ENCODE measurements at places on chromosomes 6 and 20. TPM values are rescaled to one million over a fixed set of nuclear protein-coding genes. Genes with fewer than 3 reads are reported as not detected.

LIN28B gene
- 0.05 TPM for total RNA-seq

ARMC2 gene
- total RNA-seq = 2.0 TPM

KAT14 gene
- total RNA-seq = 15.1 TPM

DSP gene
- total RNA-seq = 9.2 TPM

SPATS1 gene
- total RNA-seq = not detected

GPSM3 gene
- total RNA-seq = 0.59 TPM

TSBP1 gene
- total RNA-seq = not detected

RAET1E gene
- total RNA-seq = not detected

MCHR2 gene
- not detected for total RNA-seq

RIMS1 gene
- 0.89 TPM for total RNA-seq

ZC2HC1B gene
- not detected for total RNA-seq

ZBTB46 gene
- 0.59 TPM for total RNA-seq

LGSN gene
- not detected for total RNA-seq

CAGE1 gene
- not detected for total RNA-seq

EYS gene
- total RNA-seq = 0.05 TPM

PGC gene
- not detected for total RNA-seq

SRC gene
- 18.7 TPM for total RNA-seq

ERVFRD-1 gene
- not detected for total RNA-seq

FBXL4 gene
- total RNA-seq = 24.0 TPM

CST4 gene
- not detected for total RNA-seq

FAM217A gene
- total RNA-seq = not detected

PEDS1 gene
- total RNA-seq = 15.3 TPM

FAM209A gene
- total RNA-seq = not detected

BFSP1 gene
- 3.6 TPM for total RNA-seq

LIME1 gene
- 8.9 TPM for total RNA-seq

HCRTR2 gene
- not detected for total RNA-seq

KIF16B gene
- 11.0 TPM for total RNA-seq

SGK2 gene
- 0.74 TPM for total RNA-seq

PHF10 gene
- 27.9 TPM for total RNA-seq

BPIFA1 gene
- total RNA-seq = not detected

E2F1 gene
- total RNA-seq = 1.8 TPM

RIPOR2 gene
- 0.42 TPM for total RNA-seq

HEY2 gene
- 0.05 TPM for total RNA-seq

COL9A3 gene
- total RNA-seq = not detected

TRPC4AP gene
- 95.9 TPM for total RNA-seq

DEFB116 gene
- not detected for total RNA-seq

ENTPD6 gene
- total RNA-seq = 51.1 TPM

CLDN20 gene
- total RNA-seq = not detected

GRIK2 gene
- 9.6 TPM for total RNA-seq

DEFB128 gene
- not detected for total RNA-seq

PREP gene
- 30.0 TPM for total RNA-seq

TINAG gene
- total RNA-seq = not detected

TFAP2B gene
- total RNA-seq = not detected

LY6G6D gene
- not detected for total RNA-seq

DYNLRB1 gene
- total RNA-seq = 34.7 TPM

HNF4A gene
- total RNA-seq = not detected

HLA-DMB gene
- total RNA-seq = not detected

FANCE gene
- 3.3 TPM for total RNA-seq

MDFI gene
- total RNA-seq = 7.4 TPM

NKX2-2 gene
- not detected for total RNA-seq

HTR1B gene
- total RNA-seq = 2.7 TPM

ARID1B gene
- 56.1 TPM for total RNA-seq

SYNCRIP gene
- 122 TPM for total RNA-seq

CLPSL2 gene
- total RNA-seq = not detected

FAM83B gene
- not detected for total RNA-seq

EGFL8 gene
- total RNA-seq = 1.4 TPM

PROKR2 gene
- not detected for total RNA-seq

SOX18 gene
- not detected for total RNA-seq
